Renal cortex interstitium (tissue), 15 donors: ENCODE measurements at places on chromosomes 16 and 17.

DNA sequence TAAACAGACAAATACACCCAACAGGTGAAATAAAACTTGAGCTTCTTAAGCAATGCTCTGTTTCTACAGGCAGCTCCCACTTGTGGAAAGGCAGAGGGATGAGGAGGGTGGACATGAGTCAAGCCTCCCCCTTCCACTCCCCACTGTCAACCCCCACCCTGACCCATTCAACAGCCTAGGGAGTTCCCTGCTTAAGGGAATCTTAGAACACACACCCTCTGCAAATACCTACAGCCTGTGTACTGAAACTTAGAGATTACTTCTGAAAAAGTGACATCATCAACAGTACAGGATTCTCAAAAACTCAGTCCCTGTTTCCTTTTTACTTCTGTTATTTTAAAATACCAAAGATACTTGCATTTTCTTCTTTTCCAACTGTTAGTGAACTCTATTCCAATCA is 345.4 kb downstream of the SOX9 start:
- no peak for DNase-seq

- no peak for DNase-seq
Measured at GRCh38 chr17:199191-199604, 17.7 kb upstream of the DOC2B start.

GRCh38 chr17:17087424-17088015 is 45.3 kb downstream of the MPRIP start:
- no peak for DNase-seq

GRCh38 chr16:74650966-74651567 is 15.6 kb downstream of the RFWD3 start:
- no peak for DNase-seq

GRCh38 chr16:66740010-66740409 is 11.4 kb downstream of the DYNC1LI2 start:
- no peak for DNase-seq

GRCh38 chr17:42067371-42068091 is 17.1 kb upstream of the C17orf113 start:
- DNase-seq: no peak

- no peak for DNase-seq
Measured at GRCh38 chr16:15435216-15435864, 952 bp downstream of the BMERB1 start.

DNA sequence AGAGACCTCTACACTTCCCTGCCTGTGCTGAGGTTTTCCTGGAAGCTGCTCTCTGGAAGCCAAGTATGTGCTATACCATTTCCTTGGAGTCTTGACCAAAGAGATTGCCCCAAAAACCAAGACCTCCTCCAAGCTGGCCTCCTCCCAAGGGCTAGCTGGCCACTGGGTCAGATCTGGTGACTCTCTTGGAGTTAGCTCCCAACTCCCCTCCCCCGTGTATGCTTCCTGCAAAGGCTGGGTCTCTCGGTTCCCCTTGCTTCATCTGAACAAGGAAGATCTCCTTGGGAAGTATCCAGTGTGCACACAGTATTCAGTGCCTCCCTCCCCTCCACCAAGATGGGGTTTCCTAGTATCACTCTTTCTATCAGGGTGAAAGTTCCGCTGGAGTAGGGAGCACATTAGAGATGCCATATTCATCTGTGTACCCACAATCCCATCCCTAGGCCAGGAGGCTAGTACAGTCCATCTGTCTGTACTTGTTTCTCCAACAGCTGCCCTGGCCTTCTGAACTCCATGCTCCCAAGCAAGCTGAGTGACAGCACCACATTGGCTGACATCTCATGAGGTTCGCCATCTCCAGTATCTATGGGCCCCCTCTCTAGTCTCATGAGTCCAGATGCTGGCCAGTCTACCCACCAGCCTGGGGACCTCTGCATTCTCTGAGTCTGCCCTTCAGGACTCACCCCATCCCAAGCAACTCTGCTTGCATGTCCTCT is 3.2 kb downstream of the GAS7 start:
- no peak for DNase-seq

DNA sequence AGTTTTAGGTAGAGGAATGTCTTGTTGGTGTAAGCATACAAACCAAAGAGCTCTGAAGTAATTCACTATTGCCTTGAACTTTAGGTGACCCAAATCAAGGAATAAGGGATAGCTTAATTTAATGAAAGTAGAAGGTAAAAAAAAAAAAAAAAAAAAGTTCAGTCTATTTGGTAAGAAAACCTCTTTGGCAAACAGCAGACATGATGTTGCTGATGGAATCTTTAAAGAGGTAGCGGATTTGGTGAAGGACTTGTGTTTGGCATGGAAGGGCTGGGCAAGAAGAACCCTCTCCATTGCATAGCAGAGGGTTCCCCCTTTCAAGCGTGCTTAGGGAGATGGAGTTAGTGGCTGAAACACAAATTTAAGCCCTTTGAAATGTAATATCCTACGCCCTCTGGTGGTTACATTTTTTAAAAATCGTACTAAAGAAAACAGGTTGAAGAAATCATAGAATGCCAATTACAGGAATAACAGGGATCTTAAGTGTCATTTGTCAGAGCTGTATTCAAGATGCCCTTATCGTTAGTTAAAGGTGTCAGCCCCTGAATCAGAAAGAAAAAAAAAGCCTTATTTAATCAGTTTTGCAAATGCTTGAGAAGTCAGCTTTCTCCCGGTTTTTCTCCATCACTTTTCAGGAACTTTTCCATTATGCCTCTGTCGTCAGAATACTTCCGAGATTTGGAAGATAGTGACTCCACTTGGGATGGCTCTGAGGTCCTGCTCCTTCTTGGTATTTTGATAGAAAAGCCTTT is 383.1 kb downstream of the KCNJ2 start:
- peak; percentile 23 for DNase-seq

- no peak for DNase-seq
Measured at GRCh38 chr16:11630046-11630767, 38.0 kb upstream of the SNN start.

- no peak for DNase-seq
Measured at GRCh38 chr17:60103957-60104356, 25.2 kb upstream of the HEATR6 start.

GRCh38 chr17:1985093-1985492 is 40.0 kb downstream of the RTN4RL1 start:
- DNase-seq: no peak

DNA sequence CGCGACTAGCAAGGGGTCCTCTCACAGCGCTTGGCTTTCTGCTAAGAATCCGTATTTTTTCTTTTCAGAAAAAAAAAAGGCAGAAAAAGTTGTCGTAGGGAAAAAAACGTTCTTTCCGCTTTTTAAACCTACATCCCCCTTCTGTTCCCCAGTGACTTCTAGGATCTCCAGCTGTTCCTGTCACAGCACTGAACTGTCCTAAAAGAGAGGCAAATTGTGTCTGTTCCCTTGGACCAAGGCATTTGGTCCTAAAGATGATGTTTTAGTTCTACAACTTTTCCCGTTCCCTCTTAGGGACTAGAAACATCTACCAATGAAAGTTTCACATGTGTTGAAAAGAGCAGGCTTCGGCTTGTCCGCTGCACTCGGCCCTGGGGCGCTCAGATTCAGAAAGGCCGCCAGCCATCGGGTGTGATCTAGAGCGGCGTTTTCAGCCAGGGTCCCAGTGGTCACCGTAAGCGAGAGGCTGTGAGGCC is 100.7 kb upstream of the CHMP6 start:
- DNase-seq: no peak

GRCh38 chr17:81858170-81858966 is 2.0 kb downstream of the P4HB start:
- no peak for DNase-seq

GRCh38 chr17:56159826-56160380 is 6.6 kb downstream of the ANKFN1 start:
- no peak for DNase-seq

GRCh38 chr17:68603027-68603426 is 1.9 kb upstream of the FAM20A start:
- DNase-seq: no peak

- DNase-seq: no peak
Measured at GRCh38 chr17:80284631-80285030, 24.0 kb downstream of the RNF213 start.

DNA sequence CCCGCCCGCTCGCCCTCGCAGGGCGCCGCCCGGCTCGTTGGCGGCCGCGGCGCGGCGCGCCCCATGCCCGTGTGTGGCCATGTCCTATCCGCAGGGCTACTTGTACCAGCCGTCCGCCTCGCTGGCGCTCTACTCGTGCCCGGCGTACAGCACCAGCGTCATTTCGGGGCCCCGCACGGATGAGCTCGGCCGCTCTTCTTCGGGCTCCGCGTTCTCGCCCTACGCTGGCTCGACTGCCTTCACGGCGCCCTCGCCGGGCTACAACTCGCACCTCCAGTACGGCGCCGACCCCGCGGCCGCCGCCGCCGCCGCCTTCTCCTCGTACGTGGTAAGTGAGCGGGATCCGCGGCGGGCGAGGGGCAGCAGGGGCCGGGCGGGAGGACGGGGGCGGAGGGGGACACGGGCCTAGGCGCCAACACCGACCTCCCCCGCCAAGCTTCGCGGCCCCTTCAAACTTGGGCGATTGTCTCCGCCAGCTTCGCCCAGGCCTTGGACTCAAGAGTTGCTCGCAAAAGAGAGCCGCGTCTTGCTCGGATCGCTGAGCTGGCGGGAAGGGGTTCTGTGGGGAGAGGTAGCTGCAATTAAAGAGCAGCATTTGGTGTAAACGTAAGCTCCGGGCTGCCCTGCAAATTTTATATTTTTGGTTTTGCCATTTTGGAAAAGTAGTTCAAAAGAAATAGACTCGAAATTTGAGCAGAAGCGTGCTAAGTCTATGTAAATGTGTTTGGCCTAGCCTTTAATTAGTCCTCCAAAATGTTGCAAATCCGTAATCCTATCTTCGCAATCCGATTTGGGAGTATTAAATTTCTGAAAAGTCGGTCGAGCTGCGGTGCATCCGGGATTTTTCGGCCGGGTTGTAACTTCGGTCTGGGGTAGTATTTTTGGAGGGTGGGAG is 702 bp downstream of the IRX5 start:
- no peak for DNase-seq

DNA sequence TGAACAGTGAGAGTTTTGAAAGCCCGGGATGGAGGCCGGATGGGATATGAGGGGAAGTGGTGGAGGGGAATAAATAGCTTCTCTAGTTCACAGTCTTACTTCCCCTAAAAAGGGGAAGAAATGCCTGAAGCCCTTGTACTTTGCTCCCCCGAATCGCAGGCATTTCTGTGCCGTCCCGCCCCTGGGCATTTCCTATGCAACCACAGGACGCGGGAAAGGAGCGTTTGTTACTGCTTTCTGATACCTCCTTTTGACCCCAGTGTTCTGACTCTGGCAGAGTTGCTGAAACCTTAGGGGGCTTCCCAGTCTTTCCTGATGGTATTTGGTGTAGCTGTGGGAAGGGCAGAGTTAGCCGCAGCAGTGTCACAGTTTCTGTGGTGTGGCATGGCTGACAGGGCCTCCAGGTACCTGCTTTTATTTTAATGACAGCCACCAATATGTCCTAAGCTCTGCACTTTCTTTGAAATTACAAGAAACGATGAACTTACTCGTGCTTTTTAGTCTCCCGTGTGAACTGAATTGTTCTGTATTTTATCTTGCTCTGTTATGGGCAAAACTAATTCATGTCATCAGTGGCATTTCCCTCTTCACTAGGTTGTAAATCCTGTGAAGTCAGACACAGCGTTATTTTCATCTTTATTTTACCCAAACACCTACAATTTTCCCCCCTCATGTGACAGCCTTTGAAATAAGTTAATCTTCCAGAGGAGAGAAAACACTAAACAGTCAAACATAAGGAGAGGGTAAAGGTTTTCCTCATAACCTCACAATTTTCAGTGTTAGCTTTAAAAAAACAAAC is 27.1 kb downstream of the USP10 start:
- no peak for DNase-seq

DNA sequence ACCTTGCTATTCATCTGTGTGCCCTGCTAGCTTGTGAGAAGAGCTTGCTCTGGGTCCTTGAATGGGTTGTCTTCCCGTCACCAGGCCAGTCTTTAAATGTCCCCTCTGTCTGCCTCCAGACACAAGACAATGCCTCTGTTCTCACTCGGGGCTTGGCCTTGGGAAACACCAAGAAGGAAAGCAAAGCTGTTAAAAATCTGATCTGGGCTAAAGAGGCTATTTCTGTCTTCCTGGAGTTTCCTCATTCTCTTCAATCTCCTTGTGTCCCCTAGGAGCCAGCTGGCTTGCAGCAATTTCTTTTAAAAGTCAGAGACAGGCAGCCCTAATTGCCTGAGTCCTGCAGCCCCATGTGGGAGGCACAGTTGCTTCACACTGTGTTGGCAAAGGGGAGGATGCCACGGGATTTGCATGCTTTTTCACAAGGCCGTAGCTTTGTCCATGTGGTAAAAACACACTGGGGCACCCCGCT is 2.5 kb downstream of the DNAI2 start:
- DNase-seq: no peak

- peak; percentile 82 for DNase-seq
Measured at GRCh38 chr16:2003827-2004641, 5.6 kb downstream of the ZNF598 start.

GRCh38 chr16:9082422-9082821 is 9.0 kb upstream of the HAPSTR1 start:
- no peak for DNase-seq

- DNase-seq: no peak
Measured at GRCh38 chr16:56606476-56607108, 1.8 kb upstream of the MT2A start.

GRCh38 chr16:59170099-59170712 is 436.1 kb upstream of the GOT2 start:
- no peak for DNase-seq

GRCh38 chr17:82121246-82121645 is 23.2 kb upstream of the FASN start:
- DNase-seq: no peak

- DNase-seq: peak; percentile 28
Measured at GRCh38 chr16:56607109-56607618, 1.2 kb upstream of the MT2A start.

DNA sequence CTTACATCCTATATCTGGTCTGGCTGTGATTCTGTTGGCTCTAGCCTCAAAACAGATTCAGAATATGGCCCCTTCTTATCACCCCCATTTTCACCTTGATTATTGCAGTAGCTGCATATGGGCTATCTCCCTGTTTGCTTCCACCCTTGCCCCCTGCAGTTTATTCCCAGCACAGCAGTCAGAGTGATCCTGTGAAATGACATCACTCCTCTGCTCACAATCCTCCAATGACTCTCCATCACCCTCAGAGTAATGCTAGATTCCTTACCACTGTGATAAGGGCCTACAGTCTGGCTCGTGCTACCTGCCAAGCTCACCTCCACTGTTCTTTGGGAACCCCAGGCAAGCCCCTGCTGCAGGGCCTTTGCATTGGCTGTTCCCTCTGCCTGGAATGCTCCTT is 92.5 kb downstream of the ASIC2 start:
- no peak for DNase-seq

GRCh38 chr17:50778988-50779387 is 11.7 kb upstream of the ANKRD40CL start:
- no peak for DNase-seq

GRCh38 chr17:77523540-77523939 is 382.8 kb downstream of the SEC14L1 start:
- DNase-seq: no peak

- no peak for DNase-seq
Measured at GRCh38 chr17:55760643-55761355, 9.9 kb downstream of the PCTP start.

GRCh38 chr17:49490276-49490675 is 4.8 kb upstream of the NGFR start:
- DNase-seq: no peak

GRCh38 chr16:11118479-11118878 is 137.5 kb downstream of the SOCS1 start:
- DNase-seq: no peak

- DNase-seq: no peak
Measured at GRCh38 chr16:89507214-89507833, 879 bp upstream of the SPG7 start.

GRCh38 chr16:73050201-73051099 is 2.5 kb upstream of the ZFHX3 start:
- DNase-seq: no peak
